Lung (tissue), 17 donors: ENCODE measurements at places on chromosomes 12 and 14. TPM values are rescaled to one million over a fixed set of nuclear protein-coding genes. Genes with fewer than 3 reads are reported as not detected.

GRCh38 chr14:103277931-103278330, 56.1 kb upstream of the EIF5 start:
- DNase-seq: no peak
- H3K27me3 ChIP-seq: peaks cover 32% of the 10 kb centered on the region
- no peak overlapping the region for H3K27ac ChIP-seq
- no peaks in the 10 kb centered on the region for H3K36me3 ChIP-seq
- H3K4me1 ChIP-seq: peaks cover 10% of the 10 kb centered on the region
- H3K4me3 ChIP-seq: no peak overlapping the region

- peaks cover under 1% of the 10 kb centered on the region for H3K4me1 ChIP-seq
- no peak overlapping the region for H3K4me3 ChIP-seq
- DNase-seq: no peak
- H3K27ac ChIP-seq: no peak overlapping the region
Observed at GRCh38 chr12:51071663-51072062, 11.7 kb downstream of the CSRNP2 start.

DNA sequence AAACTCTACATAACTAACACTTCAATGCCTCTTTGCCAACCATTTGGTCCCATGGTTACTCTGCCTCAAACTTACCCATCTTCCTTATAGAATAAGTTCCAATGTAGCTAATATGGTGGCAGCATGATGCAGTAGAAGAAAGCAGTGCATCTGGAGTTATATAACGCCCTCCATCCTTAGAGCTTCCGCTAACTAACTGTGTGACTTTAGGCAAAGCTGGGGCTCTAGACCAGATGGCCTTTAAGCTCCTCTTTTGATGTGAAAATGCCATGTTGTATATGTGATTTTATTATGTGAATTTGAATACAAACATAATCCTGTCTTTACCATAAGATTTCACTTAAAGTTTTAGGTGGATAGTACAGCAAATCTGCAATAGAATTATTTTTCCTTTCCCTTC, 6.1 kb downstream of the ABCD2 start:
- no peaks in the 10 kb centered on the region for H3K27me3 ChIP-seq
- H3K4me1 ChIP-seq: no peaks in the 10 kb centered on the region
- H3K36me3 ChIP-seq: no peaks in the 10 kb centered on the region
- no peak overlapping the region for H3K4me3 ChIP-seq
- no peak for DNase-seq

DNA sequence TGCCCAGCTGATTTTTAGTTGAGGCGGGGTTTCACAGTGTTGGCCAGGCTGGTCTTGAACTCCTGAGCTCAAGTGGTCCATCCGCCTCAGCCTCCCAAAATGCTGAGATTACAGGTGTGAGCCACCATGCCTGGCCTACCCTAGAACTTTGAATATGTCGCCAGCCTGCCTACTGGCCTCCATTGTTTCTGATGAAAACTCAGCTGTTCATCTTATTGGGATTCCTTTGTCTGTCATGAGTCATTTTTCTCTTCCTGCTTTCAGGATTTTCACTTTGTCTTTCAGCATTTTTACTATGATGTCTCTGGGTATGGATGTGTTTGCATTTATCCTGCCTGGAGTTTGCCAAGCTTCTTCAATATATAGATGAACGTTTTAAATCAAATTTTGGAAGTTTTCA, 8.1 kb upstream of the B3GNT4 start:
- no peak for DNase-seq
- no peak overlapping the region for H3K27ac ChIP-seq
- no peaks in the 10 kb centered on the region for H3K36me3 ChIP-seq

- DNase-seq: peak; percentile 99
- peak within 1 kb of the TSS; percentile 99 for H3K4me3 ChIP-seq
- H3K27ac ChIP-seq: peak within 1 kb of the TSS; percentile 98
Observed at GRCh38 chr14:34539407-34540180, at the start of gene EAPP. Gene EAPP, minus strand, starts transcription at chr14:34539701. Its CDS starts 73 bp downstream, at chr14:34539628.

The TMEM253 gene
- 0.24 TPM for polyA plus RNA-seq

The AMIGO2 gene
- polyA plus RNA-seq: 9.5 TPM

The CYP27B1 gene
- 5.8 TPM for polyA plus RNA-seq

The SYCP3 gene
- polyA plus RNA-seq: 0.05 TPM
